Activated T-cell treated with anti-CD3 and anti-CD28 coated beads, Interleukin-2, amount 50 U/mL, for 4 hours (primary cell): ENCODE measurements at places on chromosomes 4 and X.

GRCh38 chrX:53319614-53320542, 38.5 kb upstream of the IQSEC2 start:
- no peak for DNase-seq

- no peak for DNase-seq
These were observed 163.6 kb upstream of the HS3ST1 start for GRCh38 chr4:11592276-11592675.

DNA sequence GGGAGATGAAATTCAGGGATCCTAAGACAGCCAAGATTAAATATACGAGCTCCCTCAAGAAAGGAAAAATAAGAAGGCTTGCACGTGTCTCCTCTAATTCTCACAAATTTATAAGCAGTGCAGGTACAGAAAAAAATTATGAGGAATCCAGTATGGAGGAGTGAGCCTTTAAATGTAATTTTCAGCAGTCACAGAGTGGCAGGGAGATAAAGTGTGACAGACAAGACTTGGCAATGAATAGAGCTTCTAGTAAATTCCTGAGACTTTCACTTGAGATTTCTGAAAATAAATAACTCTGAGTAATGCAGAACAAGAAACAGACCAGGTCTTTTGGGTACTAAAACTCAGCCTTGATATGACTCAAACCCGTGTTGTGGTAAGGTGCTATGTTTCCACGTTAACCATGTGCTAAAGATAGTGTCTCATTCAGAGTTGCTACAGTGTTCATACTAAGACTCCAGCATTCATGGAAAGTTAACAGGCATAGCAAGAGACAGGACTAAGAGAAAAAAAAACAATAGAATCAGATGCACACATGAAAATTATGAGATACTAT, 119.8 kb downstream of the SPOCK3 start:
- no peak for DNase-seq

- no peak for DNase-seq
These were observed 429.1 kb upstream of the FRG1 start for GRCh38 chr4:189511581-189511980.

- no peak for DNase-seq
These were observed 539.8 kb upstream of the SLIT2 start for GRCh38 chr4:19711871-19712270.

DNA sequence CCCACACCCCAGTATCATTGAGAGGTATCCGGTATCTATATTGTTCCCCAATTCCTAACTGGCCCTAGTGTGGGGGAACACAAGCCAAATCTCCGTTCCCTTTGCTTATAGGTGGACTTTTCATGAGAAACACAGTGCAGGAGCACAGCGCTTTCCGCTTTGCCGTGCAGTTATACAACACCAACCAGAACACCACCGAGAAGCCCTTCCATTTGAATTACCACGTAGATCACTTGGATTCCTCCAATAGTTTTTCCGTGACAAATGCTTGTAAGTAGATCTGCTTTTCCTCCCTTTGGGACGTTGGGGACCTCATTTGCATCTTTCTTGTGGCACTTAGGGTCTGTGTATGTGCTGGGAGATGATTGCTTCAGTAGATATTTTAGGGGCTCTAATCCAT, 1.6 kb downstream of the GRIA3 start:
- no peak for DNase-seq

DNA sequence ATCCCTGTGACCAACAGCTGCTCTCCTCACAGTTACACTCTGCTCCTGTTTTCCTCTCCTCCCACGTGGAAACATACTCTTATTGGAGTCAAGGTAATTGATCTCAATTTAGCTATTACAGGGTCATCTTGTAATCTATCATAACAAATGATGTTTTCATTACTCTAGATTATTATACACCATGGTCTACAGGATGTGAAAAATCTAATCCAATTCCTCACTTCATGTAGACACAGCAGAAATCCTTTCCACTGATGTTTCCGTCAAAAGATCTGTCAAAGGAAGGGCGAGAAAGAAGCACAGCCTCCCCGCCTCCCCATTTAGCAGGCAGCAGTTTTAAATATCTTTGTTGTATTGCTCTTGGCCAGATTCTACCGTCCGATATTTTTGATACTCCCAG, 13.7 kb upstream of the DCTD start:
- no peak for DNase-seq

DNA sequence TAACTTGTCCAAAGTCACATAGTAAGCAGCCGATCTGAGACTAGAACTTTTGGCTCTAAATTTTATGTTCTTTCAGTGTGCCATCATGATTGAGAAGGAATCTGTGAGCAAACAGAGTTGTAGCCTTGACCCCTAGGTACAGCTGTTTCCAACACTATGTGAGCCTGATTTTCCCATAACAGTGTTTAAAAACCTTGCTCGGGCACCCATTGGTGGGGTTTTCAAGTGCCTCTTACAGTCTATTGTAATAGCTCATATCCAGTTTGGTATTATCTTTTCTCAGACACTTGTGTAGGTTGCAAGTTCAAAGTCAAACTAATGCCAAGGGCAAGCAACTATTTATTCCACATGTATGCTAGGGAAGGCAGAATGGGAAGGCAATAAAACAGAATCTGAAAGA, 467.9 kb downstream of the INPP4B start:
- DNase-seq, result no peak

DNA sequence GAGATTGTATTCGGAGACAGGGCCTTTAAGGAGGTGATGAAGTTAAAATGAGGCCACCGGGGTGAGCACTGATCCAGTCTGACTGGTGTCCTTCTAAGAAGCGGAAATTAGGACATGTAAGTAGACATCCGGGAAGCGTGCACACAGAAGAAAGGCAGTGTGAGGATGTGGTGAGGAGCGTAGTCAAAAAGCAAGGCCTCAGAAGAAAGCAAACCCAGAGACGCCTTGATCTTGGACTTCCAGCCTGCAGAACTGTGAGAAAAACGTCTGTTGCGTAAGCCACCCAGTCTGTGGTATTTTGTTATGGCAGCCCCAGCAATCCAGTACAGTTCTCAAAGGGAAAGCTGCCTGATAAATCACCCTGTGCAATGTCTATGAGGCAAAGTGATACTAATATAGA, 153.5 kb downstream of the KCNIP4 start:
- no peak for DNase-seq

GRCh38 chrX:74232859-74233258, 71.1 kb upstream of the ZCCHC13 start:
- DNase-seq, result no peak

DNA sequence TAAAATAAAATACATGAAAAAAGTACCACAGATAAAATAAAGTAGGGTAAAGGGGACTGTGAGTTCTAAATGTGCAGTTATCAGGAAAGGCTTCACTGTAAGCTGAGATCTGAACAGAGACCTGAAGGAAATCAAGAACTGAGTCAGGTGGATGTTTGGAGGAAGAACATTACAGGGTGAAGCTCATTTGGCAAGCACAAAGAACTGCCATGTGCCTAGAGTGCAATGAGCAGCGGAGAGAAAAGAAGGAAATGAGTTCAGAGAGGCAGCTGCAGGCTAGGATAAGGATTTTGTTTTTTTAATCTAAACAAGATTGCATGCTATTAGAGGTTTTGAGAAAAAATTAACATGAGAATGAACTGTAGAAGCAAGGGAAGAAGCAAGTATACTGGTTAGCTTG, 373.1 kb downstream of the STPG2 start:
- no peak for DNase-seq
